Articular chondrocyte of knee joint (primary cell): ENCODE measurements at places on chromosomes 2 and 18. TPM values are rescaled to one million over a fixed set of nuclear protein-coding genes. Genes with fewer than 3 reads are reported as not detected.

Gene WIPF1
- total RNA-seq = 40.9 and 45.3 TPM in 2 replicates

Gene CRACDL
- under 0.01 and 0.11 TPM in 2 replicates for total RNA-seq

Gene RBKS
- 5.4 and 6.3 TPM in 2 replicates for total RNA-seq

Gene ANO7
- total RNA-seq = 0.97 and 1.2 TPM in 2 replicates

Gene ACYP2
- 12.5 and 22.4 TPM in 2 replicates for total RNA-seq

Gene SULT1C2
- 0.54 and 0.91 TPM in 2 replicates for total RNA-seq

Gene ANTXR1
- total RNA-seq = 393 and 403 TPM in 2 replicates

Gene CACNB4
- total RNA-seq = 93.8 and 102 TPM in 2 replicates

Gene NT5DC4
- total RNA-seq = not detected in 2 replicates

Gene CYP27C1
- 2.4 and 3.1 TPM in 2 replicates for total RNA-seq

Gene ERBB4
- 0.13 and 0.22 TPM in 2 replicates for total RNA-seq
